Activated B cell treated with CpG ODN at 0.5 μM for 24 hours (primary cell): ENCODE measurements at places on chromosomes 2 and 18.
A peak's percentile ranks its signal among the peaks of the same experiment; 100 is the strongest.

DNA sequence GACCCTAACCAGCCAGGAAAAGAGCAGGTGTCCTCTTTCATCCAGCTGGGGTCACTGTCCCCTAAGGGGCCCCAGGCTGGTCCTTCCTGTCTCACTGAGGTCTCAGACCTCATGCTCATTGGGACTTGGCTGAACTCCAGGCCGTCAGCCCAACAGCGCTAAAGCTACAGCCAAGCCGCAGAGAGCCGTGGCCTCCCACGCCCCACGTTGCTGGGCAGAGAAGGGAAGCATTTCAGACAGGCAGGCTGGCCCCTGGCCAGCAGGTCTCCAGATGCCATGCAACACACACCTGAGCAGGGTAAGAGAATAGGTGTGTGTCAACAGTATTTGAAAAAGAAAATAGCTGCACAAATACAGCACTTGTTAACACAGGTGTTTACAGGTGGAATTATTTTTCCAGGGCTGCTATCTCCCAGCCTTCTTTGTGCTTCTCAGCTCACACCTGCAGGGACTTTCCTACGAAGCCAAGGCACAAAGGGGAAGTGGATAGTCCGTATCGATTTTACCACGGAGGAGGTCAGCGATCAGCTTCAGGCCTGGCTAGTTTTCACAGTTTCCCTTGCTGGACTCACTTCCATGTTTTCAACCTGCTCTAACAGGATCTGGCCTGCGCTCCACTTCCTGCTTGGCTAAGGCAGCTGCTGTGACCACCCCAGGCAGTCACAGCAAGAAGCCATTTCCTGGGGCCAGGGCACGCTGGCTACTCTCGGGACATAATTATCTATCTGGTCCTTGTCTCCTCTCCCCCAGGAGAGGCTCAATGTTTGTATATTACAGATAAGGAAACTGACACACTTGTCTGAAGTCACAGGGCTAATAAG lies 156.1 kb upstream of the ID2 start:
- DNase-seq = no peak

GRCh38 chr2:160028431-160029269 lies 33.8 kb downstream of the PLA2R1 start:
- no peak for DNase-seq

- no peak for DNase-seq
Observed at GRCh38 chr18:71398531-71398930, 1109.7 kb downstream of the SOCS6 start.

- no peak for DNase-seq
Observed at GRCh38 chr2:26424221-26424620, 22.5 kb downstream of the DRC1 start.

- no peak for DNase-seq
Observed at GRCh38 chr2:107824451-107825205, 2.1 kb upstream of the RGPD4 start.

DNA sequence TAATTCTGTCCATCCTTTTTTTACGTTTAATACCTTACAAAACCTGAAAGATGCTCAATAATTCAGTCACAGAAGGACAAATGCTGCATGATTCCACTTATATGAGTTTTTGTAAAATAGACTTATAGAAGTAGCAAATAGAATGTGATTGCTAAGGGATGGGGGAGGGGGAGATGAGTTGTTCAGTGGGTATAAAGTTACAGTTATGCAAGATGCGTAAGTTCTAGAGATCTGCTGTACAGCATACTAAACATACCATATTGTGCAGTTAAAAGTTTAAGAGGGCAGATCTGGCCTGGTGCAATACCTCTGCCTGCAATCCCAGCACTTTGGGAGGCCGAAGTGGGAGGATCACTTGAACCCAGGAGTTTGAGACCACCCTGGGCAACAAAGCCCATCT lies 78.8 kb downstream of the TET3 start:
- DNase-seq = no peak

GRCh38 chr2:29902356-29902755 lies 19.0 kb downstream of the ALK start:
- no peak for DNase-seq

DNA sequence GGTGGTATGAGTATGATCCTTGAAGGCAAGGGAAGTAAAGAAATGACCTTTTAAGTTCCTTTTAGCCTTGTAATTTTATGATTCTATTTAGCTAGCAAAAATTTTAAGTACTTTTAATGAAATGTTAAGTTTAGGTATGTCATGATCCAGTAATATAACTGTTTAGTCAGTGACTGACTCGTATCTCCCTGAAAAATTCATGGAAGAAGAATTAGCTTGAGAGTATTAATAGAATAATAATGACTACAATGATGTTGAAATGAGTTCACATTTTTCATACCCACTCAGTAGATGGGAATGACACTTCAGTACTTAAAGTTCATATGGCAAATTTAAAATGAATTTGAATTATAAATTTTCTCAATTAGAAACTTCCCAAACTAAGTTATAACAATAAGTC lies 14.6 kb downstream of the RAB3GAP1 start:
- no peak for DNase-seq

DNA sequence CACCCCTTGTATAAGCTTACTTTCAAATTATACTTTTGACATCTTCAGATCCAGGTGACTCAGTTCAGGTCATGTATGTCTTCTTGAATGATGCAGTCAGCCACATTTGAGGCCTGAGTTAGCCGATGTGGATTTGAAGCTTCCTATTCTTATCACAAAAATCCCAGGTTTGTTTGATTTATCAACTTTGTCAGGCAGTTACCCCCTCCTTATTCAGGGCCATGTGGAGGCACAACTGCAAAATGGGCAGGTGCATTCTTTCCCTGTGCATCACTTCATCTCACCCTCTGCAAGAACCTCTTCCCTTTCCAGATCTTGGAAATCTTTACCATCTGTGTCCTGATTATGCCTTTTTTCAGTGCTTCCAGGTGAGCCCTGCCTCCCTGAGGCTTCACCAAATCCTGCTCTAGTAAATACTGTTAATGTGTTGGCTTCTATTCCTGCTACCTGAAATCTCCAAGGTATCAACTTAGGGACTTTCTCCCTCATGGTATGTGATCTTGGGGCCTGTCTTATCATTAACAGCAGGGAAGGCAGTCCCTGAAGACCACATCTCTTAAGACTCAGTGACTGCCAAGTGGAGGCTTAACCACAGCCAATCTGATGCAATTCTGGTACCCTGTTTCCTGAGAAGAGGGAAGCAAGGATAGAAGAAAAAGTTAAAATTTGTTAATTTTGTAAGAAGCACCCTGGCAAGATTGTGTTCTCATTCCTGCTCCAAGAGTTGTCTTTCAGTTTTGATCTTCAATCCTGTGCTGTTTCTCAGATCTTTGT lies 9.4 kb upstream of the ARHGAP28 start:
- DNase-seq = no peak

- DNase-seq = no peak
Observed at GRCh38 chr2:207697411-207697810, 14.0 kb upstream of the CCNYL1 start.

- peak; percentile 20 for DNase-seq
Observed at GRCh38 chr2:118224895-118225311, 136.6 kb downstream of the INSIG2 start.

DNA sequence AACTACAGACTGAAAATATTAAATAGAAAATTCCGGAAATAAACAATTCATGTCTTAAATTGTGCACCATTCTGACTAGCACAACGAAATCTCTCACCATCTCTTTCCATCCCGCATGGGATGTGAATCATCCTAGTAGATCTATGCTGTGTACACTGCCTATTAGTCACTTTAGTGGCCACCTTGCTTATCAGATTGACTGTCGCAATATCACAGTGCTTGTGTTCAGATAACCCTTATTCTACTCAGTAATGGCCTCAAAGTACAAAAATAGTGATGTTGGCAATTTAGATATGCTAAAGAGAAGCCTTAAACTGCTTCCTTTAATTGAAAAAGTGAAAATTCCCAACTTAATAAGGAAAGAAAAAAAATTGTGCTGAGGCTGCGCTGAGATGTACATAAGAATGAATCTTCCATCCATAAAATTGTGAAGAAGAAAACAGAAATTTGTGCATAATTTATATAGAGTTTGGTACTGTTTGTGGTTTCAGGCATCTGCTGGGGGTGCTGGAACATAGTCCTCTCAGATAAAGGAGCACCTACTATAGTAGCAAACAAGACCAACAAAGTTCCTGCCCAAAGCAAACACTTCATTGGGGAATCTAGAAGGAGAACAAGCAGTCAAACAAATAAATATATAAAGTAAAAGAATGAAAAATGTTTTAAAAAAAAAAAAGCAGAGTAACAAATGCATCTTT lies 12.0 kb downstream of the PSMD1 start:
- no peak for DNase-seq
